Immature natural killer cell (primary cell): ENCODE measurements at places on chromosomes 5 and 9.

- DNase-seq, result no peak
Observed at GRCh38 chr5:39559923-39560322, 135.1 kb upstream of the DAB2 start.

- peak; percentile 3 for DNase-seq
Observed at GRCh38 chr9:90774682-90775081, 26.9 kb upstream of the SYK start.

DNA sequence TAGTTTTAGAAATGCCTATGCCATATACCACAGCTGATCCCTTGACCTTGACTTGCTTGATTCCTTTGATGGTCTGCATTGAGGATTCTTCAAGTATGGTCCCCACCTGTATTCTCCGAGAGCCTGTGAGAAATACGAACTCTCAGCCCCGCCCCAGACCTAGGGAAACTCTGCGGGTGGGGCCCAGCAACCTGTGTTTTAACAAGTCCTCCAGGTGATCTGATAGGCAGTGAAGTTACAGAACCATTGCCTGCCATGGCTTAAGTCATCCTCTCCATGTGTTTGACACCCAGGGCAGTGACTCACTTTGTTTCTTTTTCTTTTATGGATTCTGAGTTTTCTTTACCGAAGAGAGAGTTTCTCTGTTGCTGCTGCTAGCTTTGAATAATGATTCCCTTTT, 18.5 kb downstream of the FRMPD1 start:
- no peak for DNase-seq

DNA sequence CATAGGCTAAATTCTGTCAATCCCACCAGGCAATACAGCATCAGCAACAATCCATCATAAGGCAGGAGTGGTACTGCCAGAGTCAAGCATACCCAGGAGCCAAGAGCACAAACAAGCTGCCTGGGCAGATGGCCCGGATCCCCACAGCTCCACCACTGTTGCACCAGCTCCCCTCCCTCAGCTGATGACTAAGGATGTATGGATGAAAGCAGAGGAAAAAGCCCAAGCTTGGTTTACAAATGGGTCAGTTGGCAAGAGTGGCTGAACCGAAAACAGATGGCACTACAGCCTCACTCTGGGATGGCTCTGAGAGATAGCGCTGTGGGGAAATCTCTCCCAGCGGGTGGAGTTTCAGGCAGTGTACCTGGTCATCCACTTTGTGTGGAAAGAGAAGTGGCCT, 29.4 kb downstream of the DROSHA start:
- no peak for DNase-seq

GRCh38 chr9:120733190-120733589, 18.9 kb upstream of the MEGF9 start:
- no peak for DNase-seq

- DNase-seq, result no peak
Observed at GRCh38 chr5:67549296-67549618, 352.7 kb upstream of the CD180 start.

DNA sequence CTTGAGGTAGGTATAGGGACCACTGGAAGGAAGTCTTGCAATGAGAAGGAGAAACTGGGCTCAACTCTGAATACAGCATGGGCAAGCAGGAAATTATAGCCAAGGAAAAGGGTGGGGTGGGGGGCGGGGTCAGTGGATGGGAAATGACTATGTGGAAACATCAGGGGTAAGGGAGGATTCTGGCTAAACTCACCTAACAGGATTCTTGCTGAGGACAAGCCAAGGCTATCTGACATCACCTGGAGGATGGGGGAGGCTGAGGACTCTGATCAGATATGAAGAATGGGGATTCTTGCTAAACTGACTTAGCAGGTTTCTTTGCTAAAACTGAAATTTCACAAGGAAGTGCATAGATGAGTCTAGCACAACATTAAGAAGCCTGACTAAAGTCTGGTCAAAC, 40.8 kb downstream of the CTSL start:
- no peak for DNase-seq

- no peak for DNase-seq
Observed at GRCh38 chr5:178207183-178207916, 3.0 kb downstream of the HNRNPAB start.

DNA sequence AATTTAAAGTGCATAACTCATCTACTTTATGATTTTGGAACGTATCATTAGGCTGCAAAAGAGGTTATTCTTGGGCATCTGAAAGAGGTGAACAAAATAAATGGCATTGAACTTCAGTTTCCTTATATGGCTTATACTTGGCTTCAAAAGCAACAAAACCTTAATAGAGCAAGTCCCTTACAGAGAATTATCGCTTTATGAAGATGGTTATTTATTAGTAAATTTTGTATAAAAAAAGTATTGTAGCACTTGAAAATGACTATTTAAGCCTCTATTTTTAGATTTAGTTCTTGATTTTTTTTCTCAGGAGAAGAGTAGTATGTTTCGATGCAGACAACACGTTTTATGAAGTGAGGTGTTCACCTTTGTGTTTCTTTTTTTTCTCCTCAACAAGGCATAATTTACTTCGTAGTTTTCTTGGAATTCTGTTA, 2.0 kb downstream of the ERBIN start:
- DNase-seq, result no peak

GRCh38 chr5:87103616-87104287, 163.9 kb upstream of the RASA1 start:
- DNase-seq, result no peak

- DNase-seq, result no peak
Observed at GRCh38 chr5:73380041-73380440, 68.5 kb downstream of the FOXD1 start.

DNA sequence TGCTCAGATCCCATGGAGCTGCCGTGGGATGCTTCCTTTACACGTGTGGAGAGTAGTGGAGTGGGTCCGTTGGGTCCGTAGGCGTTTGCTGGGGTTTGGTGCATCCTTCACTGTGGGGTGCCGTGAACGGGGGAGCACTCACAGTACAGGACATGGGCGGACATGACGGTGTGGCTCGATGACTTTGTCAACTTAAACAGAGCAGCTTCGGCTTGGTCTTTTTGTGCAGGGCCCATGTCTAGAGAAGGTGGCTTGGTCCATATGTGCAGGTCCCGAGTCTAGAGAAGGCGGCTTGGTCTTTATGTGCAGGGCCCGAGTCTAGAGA, 26.4 kb upstream of the EXOC3 start:
- DNase-seq, result no peak

GRCh38 chr9:16806674-16807073, 63.8 kb downstream of the BNC2 start:
- DNase-seq, result no peak

DNA sequence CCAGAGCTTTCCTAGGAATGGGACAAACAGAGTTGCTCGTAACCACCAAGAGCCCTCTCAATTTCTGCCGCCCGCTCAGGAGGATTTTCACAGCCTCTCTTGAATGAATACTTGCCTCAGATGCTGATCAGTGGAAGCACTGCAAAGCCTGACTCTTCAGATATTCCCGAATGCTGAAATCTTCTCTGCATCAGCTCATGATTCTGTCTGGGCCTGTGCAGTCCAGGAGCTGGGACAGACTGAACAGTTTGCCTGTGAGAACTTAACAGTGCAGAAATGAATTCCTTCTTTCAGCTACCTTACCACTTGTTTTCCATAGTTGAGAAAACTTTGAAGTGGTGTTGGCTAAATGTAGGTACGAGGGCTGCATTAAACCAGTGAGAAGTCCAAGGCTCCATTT, 17.1 kb downstream of the ZNF462 start:
- no peak for DNase-seq

DNA sequence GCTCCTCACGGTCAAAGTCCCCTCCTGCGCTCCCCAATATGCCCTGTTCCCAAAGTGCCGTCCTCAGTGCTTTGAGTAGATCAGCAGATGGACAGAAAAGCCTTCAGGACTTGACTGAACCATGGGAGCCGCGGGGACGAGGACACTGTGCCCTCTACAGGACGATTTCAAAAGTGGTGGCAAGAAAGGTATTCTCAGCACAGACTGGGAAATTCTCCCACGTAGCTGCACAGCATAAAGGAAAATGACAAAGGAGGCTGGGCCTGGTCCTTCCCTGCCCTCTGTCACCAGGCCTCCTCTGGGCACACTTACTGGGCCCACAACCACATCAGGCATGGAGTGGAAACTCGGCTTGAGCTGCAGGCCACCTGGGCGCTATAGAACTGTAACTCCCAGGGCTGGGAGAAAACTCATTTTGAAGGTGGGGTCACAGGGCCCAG, 16.7 kb upstream of the MTMR12 start:
- DNase-seq, result peak; percentile 57

GRCh38 chr5:19615661-19616060, 372.3 kb downstream of the CDH18 start:
- DNase-seq, result no peak

- no peak for DNase-seq
Observed at GRCh38 chr5:104421431-104421830, 858.8 kb upstream of the NUDT12 start.

GRCh38 chr5:132825033-132825833, 5.2 kb downstream of the SHROOM1 start:
- DNase-seq, result no peak

DNA sequence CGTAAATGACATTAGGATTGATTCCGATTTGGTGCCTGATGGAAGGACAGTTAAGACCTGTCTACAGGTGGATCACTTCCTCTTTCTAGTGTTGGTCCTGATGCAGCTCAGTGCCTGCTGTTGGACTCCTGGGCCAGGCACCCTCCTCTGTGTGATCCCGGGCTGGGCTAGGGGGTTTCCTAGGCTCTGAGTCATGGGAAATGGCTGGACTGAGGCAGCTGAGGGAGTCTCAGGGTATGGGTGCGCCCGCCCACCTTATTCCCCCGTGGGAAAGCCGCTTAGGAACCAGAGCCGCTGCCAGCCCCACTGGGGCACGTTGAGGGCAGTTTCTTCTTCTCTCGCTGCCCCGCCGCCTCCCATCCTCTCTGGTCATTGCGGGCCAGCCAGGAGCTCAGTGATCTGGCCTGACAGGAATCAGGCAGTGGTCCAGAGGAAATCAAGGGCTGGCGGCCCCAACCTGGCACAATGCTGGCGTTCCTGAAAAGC, 12.9 kb downstream of the TCF7 start:
- DNase-seq, result no peak

DNA sequence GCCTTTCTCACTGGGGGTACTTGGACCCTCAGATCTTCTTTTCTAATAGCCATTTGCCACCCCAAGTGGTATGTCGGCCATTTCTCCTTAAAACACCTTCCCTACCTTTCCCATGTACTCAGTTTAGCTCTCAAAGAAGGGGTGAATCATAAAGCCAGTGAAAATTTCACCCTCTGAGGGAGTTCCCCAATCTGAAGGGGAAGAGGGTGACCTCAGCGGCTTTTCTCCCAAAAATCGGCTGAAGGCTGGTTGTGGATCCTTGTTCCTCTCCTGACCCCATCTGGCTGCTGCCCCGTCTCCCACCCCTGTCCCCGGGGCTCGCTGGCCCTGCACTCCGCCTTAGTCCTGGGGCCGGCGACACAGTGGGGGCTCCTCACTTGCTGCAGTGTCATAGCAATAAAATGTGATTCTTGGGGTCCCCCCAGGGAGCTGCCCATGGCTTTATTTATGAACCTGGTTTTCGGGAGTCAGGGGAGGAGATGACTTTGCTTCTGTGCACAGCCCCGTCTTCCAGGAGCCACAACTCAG, 17.3 kb upstream of the LTC4S start:
- no peak for DNase-seq

DNA sequence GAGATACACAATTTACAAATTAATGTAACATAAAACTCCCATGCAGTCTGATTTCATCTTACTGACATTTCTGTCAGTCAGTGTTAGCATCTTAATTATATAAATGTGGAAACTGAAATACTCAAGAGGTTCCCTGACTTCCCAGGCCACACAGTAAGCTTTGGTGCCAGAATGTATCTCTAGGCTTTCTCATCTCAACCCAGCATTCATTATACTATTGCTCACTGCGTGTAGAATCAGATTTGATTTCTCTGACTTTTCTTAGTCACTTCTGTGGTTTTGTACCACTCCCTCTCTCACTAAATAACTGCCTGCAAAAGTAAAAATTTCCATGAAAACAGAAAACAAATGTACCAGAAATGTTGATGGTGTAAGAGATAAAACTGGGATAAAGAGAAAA, 31.7 kb upstream of the CDKN2B start:
- DNase-seq, result no peak

GRCh38 chr9:131555841-131556673, 10.7 kb downstream of the PRRT1B start:
- DNase-seq, result no peak

GRCh38 chr9:126668058-126668457, 54.3 kb downstream of the LMX1B start:
- DNase-seq, result no peak

DNA sequence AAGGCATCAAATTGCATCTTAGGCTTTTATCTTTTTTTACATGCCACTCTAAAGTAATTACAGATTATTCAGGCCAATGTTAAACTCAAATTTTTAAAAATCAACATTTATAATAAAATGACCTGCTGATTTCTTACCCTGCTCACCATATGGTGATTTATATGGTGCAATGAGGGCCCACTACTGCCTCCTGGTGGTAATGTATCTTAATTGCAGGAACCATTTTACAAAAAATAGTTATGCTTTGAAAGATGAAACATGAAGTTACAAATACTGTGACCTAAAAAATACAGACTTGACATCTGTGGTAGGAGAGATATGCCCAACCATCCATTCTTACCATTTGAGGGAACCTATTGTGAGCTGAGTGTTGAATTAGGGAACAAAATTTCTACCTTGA, 292.6 kb upstream of the TAS2R1 start:
- no peak for DNase-seq

GRCh38 chr9:8637626-8638025, 838.0 kb upstream of the DMAC1 start:
- DNase-seq, result no peak

- DNase-seq, result peak; percentile 13
Observed at GRCh38 chr9:29212397-29213387, 1639.4 kb upstream of the C9orf72 start.

GRCh38 chr5:155342956-155343355, 329.4 kb downstream of the KIF4B start:
- DNase-seq, result no peak

DNA sequence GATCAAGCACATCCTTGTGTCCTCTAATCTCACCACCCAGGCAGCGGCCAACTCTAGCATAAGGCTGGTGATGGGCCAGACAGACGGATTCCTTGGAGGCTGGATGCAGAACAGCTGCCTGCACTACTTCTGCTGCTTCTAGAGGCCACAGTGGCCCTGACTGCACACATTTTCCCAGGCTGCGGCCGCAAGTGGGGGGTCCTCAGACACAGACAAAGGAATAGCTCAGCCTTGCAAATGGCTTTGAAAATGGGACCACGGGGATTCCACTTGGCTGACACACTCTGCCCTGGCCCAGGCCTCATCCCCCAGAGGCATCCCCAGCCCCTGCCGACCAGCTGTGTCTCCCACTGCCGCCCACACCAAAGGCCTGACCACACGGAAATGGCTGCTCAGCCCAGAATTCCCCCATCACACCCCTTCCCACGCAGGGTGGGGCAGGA, 540.8 kb downstream of the BNC2 start:
- DNase-seq, result no peak

DNA sequence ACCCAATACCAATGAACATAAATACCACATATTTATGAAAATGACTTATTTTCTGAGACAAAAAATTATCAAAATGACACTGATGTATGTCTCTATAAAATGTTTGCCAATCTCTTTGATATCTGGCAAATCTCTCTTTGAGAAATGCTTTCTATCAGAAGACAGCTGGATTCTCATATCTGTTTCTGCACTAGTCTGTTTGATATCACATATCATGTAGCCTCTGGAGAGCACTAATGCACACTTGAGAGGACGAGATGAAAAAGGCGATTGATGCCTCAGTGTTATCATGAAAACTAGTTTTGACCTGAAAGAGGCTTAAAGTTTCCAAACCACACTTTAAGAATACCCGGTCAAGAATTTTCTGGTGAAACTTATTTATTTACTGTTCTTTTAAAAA, 29.1 kb upstream of the ANKRD55 start:
- no peak for DNase-seq

GRCh38 chr9:30757723-30758122, 1626.7 kb upstream of the ACO1 start:
- DNase-seq, result no peak
